ENCODE measurements at places on chromosomes 5 and 9.

DNA sequence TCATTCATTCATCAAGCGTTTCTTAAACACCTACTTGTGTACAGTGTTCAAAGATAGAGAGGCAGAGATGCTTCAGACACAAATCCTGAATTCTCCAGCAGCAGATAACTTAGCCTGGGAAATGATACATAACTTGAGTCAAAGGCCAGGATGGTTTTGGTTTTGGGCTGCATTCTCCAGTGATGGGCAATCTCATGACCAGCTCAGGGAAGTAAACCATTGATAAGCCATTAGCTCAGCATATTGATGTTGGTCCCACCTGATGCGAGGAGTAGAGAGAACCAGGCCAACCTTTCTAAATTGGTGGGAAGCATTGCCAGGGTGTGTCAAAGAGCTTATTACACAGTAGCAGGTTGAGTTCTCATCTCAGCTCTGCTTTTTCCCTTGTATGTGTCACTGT lies 53.0 kb downstream of the SH3RF2 start:
- no peak for DNase-seq

DNA sequence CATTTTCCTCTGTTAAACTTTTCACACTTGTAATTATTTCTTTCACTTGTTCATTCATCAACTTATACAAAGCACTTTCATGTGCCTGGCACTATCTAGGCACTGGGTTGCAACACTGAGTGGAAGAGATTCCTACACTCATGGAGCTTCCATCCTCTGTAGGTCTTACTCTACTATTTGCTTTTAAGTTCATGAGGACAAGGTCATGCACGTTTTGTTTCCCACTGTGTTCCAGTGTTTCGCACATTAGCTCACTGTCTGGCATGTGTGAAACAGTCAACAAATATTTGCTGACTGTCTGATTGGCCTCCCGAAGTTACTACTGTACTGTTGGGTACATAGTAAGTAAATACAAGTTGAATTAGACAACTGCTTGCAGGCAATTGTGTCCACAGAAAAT lies 87.9 kb upstream of the IFNK start:
- DNase-seq: no peak

DNA sequence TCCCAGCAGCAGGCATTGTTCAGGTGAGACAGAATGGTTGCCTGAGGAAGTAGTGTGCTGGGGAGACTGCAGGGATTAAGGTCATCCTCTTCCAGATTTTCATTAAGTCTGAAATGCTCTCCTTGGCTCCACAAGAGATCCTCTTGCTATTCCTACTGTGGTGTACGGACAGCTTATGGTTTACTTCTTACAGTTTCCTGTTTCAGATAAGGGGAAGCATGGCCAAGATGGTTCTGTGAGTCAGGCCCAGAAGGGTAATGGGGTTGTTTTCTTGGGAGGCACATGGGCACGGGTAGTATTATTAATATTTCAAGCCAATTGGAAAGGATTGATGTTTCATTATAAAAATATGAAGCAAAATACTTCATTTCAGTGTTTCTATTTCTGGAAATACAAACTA lies 42.9 kb downstream of the GLRX start:
- DNase-seq: no peak

DNA sequence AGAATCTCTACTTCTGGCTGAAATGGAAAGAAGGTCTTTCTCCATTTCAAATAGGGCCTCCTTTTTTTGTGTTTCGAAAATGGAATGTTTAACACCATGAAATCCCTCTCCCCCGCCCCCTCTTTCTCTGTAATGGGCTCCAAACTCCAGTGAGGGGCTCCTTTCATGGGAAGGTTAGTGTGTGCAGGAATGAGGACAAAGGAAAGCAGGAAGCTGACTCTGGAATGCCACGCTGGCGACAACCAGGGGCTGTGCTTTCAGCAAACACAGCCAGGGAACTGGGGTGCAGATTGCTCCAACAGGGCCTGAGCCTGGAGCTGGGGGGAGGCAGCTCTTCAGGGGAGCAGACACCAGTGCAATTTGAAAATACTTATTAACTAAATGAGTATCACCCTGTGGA lies 82.8 kb downstream of the CRB2 start:
- DNase-seq: no peak

DNA sequence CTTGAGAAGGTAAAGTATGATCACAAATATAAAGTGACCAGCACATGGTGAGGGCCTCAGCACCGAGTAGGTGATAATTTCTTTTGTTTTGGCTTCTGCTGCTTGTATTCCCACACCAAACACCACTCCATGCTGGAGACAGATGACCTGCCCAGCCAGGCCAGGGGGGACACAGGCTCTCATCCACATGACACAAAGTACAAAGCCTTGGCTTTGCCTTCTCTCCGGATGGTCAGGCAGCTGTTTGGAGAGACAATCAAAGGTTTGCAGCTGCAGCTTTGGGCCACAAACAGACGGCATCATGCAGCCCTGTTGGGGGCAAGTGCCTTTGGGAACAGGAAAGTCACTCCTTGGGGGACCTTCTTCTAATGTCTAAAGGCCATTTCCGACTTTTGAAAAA lies 226.2 kb upstream of the KLF4 start:
- no peak for DNase-seq

- no peak for DNase-seq
These were observed 19.9 kb upstream of the SLC6A3 start for GRCh38 chr5:1465117-1465516.

DNA sequence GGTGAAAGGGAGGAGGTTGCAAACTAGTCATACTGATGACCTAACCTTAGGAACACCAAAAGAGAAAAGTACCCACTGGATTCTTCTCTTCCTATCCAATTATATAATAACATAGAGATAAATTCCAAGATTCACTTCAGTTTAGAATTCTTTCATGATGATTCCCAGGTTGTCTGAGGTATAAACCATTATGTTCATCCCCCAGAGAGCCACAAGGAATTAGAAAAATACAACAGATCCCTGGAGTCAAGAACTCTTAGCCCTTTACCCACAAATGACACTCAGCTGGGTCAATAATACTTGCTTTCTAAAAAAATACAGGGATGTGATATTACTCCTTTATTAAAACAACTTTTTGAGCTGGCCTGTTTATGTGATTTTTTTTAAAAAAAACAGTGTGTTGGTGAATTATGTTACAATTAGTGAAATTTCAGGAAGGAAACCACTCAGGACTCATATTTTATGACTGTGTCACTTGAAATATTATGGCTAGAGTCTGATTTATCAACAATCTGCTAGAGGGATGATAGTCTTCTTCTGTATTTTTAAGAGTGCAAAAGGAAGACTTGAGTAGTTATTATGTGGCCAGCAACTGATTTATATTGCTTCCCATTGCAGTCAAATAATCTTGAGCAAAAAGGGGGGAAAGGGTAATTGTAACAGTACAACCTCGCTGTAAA lies 338.2 kb downstream of the NFIB start:
- no peak for DNase-seq

Data from muscle of back (tissue), 13 donors.